Substantia nigra (tissue), 51 donors: ENCODE measurements at places on chromosomes 3 and 15.

DNA sequence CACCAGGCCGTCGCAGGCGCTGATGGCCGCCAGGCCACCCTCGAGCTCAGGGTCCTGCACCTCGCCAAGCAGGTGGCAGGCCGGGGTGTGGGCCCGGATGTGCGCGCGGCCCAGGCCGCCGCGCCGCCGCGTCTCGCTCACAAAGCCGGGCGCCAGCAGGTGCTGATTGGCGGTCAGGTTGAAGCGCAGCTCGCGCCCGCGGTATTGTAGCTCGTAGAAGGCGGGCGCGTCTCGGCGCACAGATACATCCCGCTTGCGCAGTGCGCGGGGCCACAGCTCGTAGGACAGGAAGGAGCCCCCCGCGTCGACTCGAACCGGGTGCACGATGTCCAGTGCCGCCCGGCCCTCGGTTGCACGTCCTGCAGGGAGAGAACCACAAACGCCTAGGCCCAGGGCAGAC is 11.1 kb downstream of the ADAMTS7 start:
- no peak for DNase-seq

- DNase-seq, result no peak
Measured at GRCh38 chr15:52658955-52659354, 20.2 kb downstream of the ATOSA start.

GRCh38 chr3:142888099-142888480 is 793 bp downstream of the PCOLCE2 start:
- DNase-seq, result no peak

DNA sequence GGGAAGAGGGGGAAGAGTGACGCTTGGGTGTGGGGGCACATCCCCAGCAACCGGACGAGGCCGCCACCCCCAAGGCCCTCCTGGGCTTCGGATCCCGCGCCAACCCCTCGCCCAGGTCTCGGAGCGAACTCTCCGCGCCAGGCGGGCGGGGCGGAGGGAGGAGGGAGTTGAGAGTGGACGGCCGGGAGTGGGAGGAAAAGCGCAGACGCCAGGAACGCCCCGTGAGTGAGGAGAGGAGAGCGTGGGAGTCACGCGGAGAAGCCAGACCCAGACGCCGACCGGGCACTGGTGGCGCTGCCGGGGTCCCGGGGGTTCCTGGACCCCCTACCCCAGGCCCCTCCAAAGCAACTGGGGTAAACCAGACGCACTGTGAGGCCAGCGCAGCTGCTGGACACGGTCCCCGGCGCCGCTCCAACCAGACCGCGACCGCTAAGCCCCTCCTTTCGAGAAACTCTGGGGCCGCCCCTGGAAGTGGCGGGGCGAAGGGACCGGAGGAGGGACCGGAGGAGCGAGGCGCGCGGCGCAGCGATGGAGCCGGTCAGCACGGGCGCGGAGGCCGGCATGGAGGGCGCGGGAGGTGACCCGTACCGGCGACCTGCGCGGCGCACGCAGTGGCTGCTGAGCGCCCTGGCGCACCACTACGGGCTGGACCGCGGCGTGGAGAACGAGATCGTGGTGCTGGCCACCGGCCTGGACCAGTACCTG is at the start of gene EFCC1:
TSS of gene EFCC1 (plus strand) at position 204 of the 705 bp plus-strand sequence. CDS start at position 529, 325 bp downstream.
- no peak for DNase-seq

DNA sequence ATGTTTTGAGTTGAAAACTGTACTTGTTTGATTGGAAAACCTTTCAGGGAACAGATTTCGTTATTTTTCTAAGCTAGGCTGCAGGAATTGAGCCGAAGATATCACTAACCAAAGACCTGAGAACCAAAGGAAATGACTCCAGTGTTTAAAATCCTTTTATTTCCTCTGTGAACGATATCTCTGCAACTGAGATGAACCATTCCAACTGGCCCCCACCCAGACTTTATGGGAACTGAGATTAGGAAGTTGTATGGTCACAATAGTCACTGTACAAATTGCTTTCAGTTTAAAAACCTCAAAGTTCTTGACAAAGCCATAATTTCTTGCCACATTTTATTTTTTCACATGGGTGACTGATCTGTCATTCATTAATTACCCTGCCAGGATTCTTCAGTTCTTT is 232.4 kb downstream of the RBMS3 start:
- DNase-seq, result no peak

DNA sequence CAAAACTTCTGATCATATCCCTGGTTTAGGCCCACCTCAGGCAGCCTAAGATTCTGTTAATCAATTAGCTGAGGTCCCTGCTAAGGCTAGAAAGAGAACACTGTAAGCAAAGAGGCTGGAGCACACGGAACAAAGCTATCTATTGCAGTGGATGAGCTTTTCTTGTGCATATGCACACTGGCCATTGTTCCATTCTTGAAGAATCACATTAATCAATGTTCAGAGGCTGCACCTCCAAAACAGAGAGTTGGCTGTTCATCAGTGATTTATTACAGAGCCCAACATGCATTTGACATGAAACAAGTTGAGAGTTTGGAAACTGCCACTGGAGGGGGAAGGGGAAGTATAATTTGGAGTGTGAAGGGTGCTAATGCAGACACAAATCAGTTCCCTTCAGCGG is 873.0 kb downstream of the ROBO1 start:
- no peak for DNase-seq

- DNase-seq, result no peak
Measured at GRCh38 chr3:4716706-4717362, 223.7 kb downstream of the ITPR1 start.

- no peak for DNase-seq
Measured at GRCh38 chr15:62517541-62517940, 352.5 kb upstream of the C2CD4B start.

DNA sequence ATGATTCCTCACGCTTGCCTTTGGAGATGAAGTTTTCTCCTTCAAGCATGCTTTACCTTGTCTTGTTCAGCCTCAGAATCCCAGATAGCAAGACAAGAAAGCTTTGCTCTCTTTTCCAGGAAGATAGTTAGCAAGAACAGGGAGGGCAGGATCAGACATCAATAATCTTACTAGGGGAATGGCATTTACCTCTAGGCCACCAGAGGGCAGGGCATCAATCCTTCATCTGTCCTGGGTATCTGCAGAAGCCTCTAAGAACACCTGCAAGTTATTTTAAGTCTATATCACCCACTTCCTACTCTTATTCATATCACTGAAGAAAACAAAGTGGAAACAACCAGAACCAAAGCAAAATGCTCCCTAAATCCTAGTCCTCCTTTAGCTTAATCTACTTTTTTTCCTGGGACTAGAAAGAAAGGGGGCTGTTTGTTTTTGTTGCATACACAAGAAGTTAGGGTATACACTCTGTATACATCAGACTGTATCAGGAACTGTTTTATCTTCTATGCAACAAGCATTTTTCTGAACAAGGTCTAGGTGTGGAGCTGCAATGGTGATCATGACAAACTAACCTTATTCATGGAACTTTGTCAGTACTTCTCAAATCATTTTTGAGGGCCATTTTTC is 862.5 kb downstream of the CADM2 start:
- no peak for DNase-seq

DNA sequence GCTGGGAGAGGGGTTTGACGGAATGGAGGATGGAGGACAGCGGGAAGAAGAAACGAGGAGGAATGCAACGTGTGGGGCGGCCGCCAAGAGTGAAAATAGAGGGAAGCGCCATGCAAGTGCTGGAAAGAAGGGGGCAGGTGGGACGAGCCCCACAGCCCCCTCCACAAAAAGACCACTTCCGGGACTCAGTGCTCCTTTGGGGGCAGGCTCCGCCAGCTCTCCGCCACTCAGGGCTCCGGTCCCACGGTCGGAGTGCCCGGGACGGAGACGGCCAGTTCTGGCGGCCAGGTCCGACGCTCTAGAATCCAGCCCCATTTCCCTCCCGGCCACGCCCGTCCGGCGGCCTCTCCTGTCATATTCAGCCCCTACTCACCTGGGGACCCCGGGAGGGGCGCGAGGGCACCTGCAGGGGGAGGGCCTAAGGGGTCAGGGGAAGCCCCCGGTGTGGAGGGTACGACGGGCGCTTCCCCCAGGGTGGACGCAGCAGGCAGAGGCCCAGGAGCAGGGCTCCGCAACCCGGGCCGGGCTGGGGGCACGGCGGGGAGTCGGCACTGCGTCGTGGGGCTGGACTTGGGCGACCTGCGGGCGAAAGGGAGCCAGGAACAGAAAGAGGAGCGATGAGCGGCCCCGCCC is 25.5 kb upstream of the CSPG4 start:
- DNase-seq, result no peak
